T-helper 9 cell (primary cell): ENCODE measurements at places on chromosomes 1 and 21.

DNA sequence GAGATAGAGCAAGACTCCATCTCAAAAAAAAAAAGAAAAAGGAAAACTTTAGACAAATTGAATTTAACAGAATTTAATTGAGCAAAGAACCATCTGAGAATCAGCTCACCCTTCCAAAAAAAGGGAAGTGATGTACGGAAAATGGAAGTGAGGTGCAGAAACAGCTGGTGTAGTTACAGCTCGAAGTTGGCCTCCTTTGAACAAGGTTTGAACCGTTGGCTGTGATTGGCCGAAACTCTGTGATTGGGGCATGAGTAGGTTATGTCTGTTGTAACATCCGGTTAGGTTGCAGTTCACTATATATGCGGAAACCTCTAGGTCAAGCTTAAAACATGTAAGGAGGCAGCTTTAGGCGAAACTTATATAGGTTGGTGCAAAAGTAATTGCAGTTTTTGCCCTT, 97.9 kb upstream of the KIF26B start:
- DNase-seq: no peak

DNA sequence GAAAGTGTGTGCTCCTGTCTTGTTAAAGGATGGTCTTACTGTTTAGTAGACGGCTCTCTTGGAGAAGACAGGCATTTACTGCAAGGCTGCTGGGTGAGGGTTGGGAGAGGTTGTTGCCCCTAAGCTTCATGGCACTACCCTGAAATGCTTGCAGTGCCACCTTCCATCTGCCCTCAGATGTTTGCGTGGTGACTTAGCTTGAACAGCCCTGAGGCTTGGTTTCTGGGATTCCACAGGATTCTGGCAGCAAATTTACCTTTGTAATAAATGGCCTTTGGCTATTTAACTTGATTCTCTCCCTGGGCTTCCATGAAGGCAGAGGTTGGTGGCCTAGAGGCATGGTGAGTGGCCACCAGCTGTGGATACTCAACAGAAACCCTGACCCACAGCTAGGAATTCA, 11.6 kb downstream of the MTARC1 start:
- DNase-seq: no peak

GRCh38 chr1:62068978-62069377, 125.7 kb upstream of the L1TD1 start:
- no peak for DNase-seq

DNA sequence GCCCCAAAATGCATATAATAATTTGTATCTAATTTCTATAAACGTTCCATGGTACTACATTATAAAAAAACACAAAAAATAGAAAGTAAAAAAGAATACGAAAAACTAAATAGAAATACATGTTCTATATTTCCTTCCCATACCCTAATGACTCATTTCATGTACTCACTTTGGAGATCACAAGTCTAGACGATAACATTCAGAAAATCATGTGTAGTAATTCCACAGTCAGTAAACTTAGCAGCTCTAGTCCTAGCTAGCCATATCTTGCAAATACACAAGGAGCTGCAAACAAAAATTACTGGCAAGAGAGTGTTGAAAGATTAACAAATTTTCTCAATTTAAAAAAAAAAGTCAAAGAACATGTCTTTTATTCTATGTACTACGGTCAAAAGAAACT, 1.4 kb downstream of the GOLPH3L start:
- no peak for DNase-seq

DNA sequence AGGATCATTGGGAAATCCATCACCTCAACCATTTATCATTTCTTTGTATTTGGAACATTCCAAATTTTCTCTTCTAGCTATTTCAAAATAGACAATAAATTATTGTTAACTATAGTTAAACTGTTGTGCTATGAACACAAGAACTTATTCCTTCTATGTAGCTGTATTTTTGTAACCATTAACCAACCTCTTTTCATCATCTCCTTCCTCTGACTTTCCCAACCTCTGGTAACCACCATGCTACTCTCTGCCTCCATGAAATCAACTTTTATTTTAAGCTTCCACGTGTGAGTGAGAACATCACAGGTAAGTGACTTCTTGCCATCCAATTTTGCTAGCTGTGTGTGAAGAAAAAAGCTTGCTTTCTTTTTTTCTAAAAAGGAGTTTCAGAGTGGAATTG, 418 bp downstream of the IFI44L start:
- DNase-seq: no peak
